Cortex of kidney (tissue), 1 donor: ENCODE measurements at places on chromosomes 5 and 9.

- DNase-seq: no peak
Measured at GRCh38 chr5:117263231-117263630, 688.6 kb upstream of the SEMA6A start.

- no peak for DNase-seq
Measured at GRCh38 chr5:165305596-165305995, 1800.2 kb downstream of the MAT2B start.

DNA sequence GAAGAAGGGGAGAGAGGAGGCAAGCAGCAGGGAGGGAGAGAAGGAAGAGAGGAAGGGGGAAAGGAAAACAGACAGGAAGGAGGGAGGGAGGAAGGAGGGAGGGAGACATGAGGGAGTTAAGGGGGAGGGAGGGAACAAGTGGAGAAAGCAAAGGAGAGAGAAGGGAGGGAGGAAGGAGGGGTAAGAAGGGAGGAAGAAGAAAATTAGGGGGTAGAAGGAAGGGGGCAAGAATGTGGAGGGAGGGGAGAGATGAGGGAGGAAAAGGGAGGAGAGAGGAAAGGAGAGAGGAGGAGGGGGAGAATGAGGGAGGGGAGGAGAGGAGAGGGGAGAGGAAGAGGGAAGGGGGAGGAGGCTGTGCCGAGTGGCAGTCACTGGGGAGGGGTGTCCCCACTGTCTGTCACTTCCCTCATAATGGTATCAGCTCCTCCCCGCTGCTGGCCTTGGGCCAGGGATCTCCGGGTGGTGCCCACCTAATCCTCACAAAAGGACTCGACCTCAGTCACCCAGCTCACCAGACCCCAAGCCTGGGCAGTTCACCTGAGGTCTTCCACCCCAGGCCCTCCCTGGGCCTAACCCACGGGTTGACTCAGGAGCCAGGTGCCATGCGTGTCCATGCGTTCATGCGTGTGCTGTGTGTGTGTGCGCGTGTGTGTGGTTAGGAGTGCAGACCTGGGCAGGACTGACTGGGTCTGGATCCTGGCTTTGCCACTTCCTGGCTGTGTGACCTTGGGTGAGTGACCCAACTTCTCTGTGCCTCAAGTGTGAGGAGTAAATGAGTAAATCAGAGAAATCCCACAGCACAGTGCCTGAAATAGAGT is 18.1 kb downstream of the C9orf50 start:
- no peak for DNase-seq

DNA sequence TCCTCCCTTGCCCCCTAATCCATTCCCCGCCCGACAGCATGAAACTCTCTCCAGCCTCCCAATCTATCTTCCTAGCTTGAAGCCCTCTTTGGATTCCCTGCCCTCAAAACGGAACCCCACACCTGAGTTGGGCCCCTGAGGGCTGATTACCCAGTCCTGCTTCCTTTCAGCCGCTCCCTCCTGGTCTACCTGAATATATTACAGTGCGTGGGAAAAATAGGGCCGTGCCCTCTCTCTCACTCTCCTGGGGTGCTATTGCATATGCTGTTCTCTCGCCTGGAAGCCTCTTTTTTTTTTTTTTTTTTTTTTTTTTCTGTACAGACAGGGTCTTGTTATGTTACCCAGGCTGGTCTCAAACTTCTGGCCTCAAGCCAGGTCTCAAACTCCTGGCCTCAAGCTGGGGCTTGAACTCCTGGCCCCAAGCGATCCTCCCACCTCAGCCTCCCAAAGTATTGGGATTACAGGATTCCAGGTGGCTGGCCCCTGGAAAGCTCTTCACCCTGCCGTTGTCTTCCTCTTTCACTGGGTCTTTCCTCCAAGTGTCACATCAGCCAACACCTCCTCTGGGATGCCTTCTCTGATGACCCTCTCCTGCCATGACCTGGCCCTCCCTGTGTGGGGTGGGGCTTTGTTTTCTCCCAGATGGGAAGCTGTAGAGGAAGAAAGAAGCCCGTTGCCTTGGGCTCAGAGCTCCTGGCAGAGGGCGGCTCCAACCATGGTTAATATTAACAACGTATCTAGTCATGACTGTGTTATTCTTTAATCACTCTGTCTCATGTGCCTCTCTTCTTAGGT is 8.2 kb downstream of the DNM1 start:
- no peak for DNase-seq

- DNase-seq: no peak
Measured at GRCh38 chr9:97382099-97382718, 29.7 kb upstream of the TDRD7 start.

- no peak for DNase-seq
Measured at GRCh38 chr5:23840083-23840482, 332.7 kb downstream of the PRDM9 start.

DNA sequence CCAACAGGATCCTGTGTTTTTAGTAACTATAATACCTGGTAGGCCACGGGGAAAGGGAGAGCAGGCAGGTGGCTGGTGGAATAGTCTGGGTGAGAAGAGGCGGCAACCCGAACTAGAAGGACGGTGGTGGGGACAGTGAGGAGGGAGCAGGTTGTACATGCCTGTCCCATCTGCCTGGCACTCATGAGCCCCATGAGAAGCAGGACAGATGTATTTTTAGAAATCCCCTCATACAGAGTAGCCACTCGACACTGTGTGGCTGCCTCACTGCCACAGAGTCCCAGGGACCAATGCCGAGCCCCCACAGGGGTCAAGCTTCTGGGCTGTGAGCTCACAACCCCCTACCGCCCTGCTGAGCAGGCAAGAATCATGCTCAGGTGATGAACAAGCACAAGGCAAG is 136.6 kb downstream of the SEC61B start:
- no peak for DNase-seq

DNA sequence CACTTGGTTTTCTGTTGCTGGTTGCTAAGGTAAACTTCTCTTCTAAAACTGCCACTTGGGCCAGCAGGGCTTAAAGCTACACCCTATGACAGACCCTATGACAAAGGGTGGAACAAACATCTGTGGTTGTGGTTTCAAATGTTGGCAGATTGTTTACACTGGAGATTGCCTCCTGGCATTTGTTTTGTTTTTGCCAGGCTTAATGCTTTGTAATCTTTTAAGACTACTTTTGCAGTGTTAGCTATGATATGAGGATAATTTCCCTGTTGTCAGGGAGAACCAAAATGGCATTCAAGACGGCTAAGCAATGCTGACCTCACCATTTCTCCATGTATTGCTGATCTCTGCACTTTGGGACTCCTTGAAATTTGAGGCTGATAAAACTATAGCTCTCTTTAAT is 50.3 kb downstream of the MAMDC2 start:
- no peak for DNase-seq

GRCh38 chr9:89077519-89077918 is 86.3 kb downstream of the S1PR3 start:
- DNase-seq: no peak

DNA sequence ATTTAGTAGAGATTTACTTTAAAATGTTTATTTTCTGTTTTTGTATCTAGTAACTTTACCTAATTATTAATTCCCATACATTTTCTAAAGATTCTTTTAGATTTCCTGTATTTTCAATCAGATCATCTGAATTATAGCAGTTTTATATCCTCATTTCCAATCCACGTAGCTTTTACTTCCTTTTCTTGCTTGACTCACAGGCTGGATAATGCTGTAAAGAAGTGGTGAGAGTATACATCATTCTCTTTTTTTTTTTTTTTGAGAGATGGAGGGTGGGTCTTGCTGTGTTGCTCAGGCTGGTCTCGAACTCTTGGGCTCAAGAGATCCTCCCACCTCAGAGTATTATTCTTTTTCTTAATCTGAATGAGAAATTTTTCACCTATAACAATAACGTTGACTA is 11.2 kb upstream of the SETX start:
- DNase-seq: no peak

DNA sequence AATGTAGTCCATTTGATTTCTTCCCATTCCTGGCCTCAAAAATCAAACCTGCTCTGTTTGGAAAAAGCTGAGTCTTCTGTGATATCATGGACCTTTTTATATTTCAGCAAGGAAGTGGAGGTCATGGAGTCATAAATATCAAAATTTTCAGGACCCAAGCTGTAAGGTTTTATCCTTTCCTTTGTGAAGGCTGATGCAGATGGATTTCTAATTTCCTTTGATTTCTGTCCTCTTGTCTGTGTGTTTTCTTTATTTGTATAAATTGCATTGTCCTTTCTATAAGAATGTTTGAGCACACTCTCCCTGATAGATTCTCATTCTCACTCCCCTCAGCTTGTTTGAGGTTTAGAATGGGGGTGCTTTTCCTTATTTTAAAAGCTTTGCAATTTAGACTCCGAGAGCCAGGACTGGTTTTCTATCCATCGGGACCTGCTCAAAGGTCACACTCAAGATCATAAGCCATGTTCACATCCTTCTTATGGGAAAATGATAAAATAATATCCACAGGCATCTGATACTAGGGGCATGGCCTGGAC is 127.4 kb upstream of the TMEM161B start:
- no peak for DNase-seq

DNA sequence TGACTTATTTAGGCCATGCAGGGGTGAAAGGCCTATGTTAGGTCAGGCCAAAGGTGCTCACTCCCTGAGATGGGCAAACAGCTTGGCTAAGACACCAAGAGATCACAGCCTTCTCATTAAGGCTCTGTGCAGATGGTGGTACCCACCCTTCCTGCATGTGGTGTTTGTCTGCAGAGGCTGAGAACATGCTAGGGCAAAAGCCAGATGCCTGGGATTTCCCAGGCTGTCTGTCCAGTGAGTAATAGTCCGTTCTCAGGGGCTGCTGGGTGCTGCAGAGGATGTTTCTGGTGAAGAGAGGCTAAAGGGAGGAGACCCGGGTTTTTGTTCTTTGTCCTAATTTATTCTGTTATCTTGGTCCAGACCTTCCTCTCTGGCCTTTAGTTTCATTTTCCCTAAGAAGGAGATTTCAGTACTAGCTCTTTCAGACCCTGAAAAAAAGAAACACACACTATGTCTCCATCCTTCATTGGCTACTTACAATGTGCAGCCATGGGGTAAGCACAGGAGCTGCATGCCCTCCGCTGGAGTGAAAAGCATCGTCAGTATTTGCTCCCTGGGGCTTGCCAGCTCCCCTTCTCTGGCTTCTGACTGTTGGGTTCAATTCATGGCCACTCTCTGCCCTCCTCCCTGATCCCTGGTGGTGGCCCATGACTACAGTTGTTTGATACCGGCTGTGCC is 23.4 kb upstream of the GLRA1 start:
- no peak for DNase-seq

- DNase-seq: no peak
Measured at GRCh38 chr5:57635146-57635777, 152.7 kb upstream of the ACTBL2 start.

DNA sequence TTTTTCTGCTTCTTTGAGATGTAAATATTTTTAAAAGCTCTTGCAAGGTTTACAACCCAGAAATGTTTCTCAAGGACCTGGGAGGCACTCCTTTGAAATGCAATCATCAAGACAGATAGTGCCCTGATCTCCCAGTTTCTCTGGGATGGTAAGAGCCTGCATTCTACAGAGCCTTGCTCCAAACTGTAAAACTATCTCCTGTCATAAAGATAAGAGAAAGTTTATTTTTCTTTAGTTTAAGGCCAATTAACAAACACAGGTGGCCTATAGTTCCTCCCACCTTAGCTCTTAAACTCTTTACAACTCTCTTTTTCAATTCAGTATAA is 1231.1 kb upstream of the NUDT12 start:
- no peak for DNase-seq

- no peak for DNase-seq
Measured at GRCh38 chr5:88951457-88951856, 68.5 kb upstream of the MEF2C start.

DNA sequence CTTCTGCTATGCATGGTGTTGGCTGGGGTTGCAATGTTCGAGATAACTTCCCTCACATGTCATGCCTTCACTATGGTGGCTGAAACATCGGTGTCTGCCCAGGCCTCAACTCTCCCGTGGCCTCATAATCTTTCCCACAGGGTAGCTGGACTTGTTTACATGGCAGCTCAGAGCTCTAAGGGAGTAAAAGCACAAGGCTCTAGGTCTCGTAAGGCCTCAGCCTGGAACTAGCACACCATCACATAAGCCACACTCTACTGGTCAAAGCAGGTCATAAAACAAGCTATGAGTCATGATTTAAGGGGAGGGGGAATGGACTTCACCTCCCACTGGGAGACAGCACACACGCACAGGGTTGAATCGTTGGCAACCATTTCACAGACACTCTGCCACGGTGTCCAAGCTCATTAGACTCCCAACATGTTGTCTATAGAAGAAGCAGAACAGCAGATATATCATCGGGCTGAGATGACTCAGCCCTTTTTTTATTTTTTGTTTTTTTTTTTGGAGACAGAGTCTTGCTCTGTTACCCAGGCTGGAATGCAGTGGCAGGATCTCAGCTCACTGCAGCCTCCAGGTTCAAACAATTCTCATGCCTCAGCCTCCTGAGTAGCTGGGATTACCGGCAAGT is 66.8 kb upstream of the IL17B start:
- DNase-seq: no peak

- no peak for DNase-seq
Measured at GRCh38 chr9:124368692-124369091, 46.5 kb downstream of the PSMB7 start.

GRCh38 chr5:170540271-170540670 is 36.5 kb downstream of the KCNIP1 start:
- DNase-seq: no peak

- DNase-seq: no peak
Measured at GRCh38 chr5:76388791-76389512, 14.1 kb upstream of the IQGAP2 start.

DNA sequence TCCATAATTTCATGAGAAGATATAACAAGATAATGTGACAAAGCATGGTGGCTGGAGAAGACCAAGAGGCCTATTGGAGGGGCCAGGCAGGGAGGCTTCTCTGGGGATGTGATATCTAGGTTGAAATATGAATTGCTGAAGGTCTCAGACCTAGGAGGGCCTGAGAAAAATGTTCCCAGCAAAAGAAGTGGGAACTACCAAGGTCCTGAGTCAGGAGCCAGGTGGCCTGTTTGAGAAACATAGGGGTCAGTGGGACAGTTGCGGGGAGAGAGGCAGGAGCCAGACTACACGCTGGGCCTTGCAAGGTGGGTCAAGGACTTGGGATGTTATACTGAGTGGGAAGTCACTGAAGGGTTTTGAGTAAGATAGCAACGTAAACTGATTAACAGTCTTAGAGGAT is 216.1 kb downstream of the CFAP90 start:
- DNase-seq: no peak

- DNase-seq: no peak
Measured at GRCh38 chr5:112186401-112186990, 232.6 kb downstream of the EPB41L4A start.

DNA sequence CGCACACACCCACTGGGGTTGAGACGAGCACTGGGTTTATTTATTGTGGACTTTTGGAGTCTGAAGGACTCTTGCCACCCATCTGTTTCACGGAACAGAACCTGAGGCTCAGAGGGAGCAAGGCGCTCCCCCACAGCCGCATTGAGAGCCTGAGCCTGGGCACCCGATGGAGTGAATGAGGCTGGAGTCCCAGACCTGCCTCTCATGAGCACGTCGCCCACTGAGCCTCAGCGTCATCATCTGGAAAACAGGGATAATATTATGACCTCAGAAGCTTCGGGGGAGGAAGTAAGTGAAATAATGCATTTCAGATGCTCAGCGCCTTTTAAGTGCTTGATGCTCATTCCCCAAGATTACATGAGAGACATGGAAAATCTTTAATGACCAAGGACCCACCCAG is 5.5 kb downstream of the NEK6 start:
- DNase-seq: no peak

GRCh38 chr5:18605186-18605585 is 970.9 kb downstream of the TAF11L14 start:
- no peak for DNase-seq
